ENCODE measurements at places on chromosomes 5 and 9.
A peak's percentile ranks its signal among the peaks of the same experiment; 100 is the strongest.

GRCh38 chr9:132391449-132391848 is 15.2 kb downstream of the TTF1 start:
- no peak for DNase-seq

GRCh38 chr9:135075234-135076142 is 12.0 kb upstream of the OLFM1 start:
- no peak for DNase-seq

DNA sequence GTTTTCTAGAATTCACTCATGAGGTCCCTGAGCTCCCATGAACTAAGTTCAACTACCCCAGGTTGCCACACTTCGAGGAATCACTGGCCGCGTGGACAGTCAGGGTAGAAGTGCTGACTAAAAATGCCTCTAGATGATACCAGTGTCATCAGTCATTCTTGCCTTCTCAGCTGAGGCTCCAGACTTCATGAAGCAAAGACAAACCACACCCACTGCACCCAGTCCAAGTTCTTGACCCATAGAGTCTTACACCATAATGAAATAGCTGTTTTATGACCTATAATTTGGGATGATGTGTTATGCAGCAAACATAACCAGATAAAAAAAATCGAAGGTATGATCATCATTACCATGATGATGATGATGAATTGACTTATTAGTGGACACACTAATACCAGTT is 632.9 kb upstream of the TLE4 start:
- DNase-seq = no peak

DNA sequence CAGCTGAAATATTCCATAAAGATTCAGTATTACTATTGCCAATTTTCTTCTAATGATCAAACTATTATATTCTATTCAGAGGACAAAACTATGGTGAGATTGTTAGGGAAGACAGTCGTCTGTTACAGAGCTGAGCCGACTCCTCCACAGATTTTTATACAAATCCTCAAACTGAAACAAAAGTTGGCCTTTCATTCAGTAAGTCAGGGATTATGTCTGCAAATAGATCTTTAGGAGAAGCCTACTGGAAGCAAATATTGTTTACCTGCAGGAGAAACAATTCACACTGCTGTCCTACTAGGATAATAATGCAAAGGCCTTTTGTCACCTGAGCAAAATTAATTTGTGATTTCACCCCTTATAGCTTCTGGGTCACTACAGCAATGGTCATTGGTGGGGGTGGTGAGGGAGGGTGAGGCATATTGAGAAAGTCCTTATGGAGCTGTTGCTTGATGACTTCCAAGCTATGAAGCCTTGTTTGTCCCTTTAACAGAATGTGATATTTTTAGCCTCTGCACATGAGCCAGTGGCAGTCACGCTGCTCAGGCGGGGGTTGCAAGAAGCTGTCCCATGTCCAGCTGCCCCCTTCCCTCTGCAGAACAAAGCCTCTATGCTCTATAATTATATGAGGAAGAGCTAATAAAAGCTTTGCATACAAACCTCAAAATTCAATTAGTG is 200.5 kb upstream of the KLF9 start:
- no peak for DNase-seq

DNA sequence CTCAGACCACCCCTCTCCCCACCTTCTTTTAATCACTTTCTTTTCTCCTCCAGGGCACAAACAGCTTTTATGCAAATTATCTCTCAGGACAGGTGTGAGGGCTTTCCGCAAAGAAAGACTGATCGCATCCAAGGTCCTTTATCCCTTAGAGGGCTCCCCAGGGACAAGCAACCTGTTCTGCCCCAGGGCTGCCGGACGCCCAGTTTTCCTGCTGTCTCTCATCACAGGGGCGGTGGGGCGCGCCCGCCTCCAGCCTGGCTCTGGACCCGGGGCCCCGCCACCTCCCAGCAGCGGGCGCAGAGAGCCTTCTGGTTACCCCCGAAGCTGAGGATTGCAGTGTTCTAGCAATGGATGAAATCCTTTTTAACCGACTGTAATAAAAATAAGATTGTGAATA is 266.1 kb downstream of the CWC27 start:
- peak; percentile 14 for DNase-seq

GRCh38 chr9:98747476-98747875 is 38.7 kb upstream of the GABBR2 start:
- no peak for DNase-seq

DNA sequence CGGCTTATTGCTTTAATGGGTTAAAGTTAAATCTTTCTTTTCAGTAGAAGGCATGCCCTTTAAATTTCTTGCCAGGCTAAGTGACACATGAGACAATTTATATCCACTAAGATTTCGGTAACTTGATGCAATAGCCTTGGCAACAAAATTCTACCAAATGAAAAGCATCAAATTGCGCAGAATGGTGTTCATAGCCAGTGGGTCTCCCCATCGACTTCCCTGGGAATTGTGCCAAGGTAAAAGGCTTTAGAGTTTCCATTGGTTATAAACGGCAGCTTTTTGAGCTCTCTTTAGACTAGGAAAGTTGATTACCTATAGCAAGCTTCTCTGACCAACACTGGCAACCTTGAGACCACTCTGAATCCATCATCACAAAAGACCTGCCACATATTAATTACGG is 358.4 kb downstream of the ARRDC3 start:
- no peak for DNase-seq

DNA sequence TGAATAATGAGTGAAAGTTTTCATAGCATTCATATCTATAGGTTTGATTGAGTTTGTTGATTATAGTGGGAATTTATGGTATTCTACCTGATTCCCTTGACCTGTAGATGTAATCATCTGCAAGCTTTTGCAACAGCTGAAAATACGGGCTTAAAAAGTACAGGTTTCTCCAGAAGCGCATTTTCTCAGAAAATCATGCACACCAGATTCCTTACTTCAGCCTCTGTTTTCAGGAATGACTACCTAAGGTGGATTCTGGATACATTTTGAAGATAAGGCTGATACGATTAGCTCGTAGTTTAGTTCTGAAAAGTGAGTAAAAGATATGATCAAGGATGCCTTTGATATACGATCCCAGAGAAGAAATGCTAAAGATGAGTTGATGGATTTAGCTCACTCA is 694.8 kb upstream of the CDH10 start:
- no peak for DNase-seq

GRCh38 chr9:70133253-70134208 is 89.9 kb downstream of the MAMDC2 start:
- DNase-seq = no peak

- no peak for DNase-seq
Measured at GRCh38 chr5:14900693-14901461, 29.3 kb upstream of the ANKH start.

- DNase-seq = no peak
Measured at GRCh38 chr5:35240892-35241291, 10.6 kb upstream of the PRLR start.

DNA sequence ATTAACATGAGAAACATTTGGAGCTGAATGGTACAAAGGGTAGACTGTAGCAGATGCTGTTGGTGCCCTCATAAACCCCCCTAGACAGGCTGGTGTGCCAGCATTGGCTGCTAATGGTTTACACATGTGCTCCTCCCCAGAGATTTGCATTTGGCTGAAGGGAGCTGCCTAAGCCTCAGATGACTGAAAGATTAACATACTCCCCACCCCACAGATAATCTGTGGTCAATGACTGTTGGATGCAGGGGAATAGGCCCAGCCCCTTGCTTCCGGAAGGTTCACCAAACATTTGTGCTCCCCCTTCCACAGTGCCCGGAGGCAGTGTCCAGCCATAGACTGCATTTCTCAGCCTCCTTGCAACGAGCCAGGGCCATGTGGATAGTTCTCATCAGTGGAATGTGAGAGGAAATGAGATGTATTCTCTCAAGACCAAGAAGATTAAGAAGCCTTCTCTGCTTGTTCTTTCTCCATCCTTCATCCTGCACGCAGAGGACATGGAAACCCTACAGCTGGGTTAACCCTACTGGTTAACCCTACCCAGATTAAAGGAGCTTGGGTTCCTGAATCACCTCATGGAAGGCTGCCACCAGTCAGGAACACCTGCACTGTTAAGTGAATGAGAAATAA is 79.6 kb downstream of the PHAX start:
- DNase-seq = no peak

GRCh38 chr9:21852754-21853153 is 50.3 kb downstream of the MTAP start:
- DNase-seq = no peak

- DNase-seq = no peak
Measured at GRCh38 chr9:95127249-95128176, 190.0 kb downstream of the FANCC start.

DNA sequence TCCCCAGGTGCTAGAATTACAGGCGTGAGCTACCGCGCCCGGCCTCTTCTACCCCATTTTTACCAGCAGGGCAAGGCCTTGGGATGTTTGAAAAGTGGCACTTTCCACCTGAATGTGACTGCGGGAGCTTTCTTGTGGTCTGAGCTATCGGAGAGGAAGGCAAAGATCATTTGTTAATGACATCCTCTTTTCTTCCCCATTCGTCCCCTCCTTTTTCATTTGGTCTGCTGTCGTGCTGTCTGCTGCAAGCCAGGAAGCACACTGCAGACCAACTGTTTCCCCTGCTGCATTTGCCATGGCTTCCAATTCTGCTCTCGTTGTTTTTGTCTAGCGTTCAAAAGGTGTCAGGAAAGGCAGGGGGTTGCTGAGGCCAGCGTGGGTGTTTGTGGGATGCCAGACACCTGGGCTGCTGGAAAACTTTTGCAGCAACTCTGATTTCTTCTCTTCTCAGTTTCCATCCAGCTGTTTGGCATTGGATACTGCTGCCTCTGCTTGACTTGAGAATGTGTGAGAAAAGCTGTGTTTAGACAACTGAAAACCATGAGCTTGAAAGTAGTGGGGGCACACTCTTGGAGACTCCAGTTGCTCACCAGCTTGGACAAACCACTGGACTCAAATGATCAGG is 196.4 kb upstream of the MSX2 start:
- DNase-seq = no peak

GRCh38 chr5:178115814-178116142 is 2.4 kb downstream of the N4BP3 start:
- DNase-seq = no peak

Data from cortex of kidney (tissue), 1 donor.